ENCODE measurements at places on chromosomes 11 and 22. TPM values are rescaled to one million over a fixed set of nuclear protein-coding genes. Genes with fewer than 3 reads are reported as not detected.

GRCh38 chr11:113651023-113651422 is 55.1 kb downstream of the TMPRSS5 start:
- DNase-seq: no peak

- DNase-seq: no peak
Measured at GRCh38 chr11:119134389-119134978, 13.1 kb downstream of the HINFP start.

DNA sequence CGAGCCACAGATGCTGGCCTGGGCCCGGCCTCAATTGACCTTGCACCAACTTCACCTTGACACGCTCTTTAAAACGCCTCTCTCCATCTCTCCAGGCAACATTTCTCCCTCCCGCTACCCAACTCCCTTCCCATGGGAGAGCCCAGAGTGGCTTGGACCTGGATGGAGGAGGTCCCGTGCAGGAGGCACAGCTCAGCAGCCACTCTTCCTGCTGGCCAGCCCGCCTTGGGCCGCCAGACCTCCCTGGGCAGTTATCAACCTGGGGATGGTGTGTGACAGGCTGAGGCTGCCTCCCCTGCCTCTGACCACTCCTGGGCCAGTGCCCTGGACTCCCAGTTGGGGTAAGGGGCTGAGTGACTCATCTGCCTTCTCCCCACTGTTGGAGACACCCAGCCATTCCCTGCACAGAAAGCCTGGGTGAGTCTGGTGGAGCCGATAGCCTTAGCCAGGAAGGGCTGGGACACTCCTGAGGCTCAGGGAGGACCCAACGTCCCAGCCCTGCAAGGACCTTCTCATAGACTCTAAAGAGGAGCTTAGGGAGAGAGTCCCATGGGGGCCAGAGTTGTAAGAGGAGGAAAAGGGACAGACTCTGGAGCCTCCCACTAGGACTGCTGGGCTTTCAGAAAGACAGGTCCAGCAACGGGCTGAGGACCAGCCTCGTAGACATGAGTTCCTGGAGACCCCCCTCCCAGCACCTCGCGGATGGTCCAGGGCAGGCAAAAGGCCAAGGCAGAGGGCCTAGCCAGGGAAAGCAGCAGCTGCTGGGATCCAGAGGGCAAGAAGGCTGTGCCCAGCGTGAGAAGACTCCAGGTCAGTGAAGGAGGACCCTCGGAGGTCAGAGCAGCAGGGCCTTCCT is 131.7 kb downstream of the CEP164 start:
- DNase-seq: no peak

- DNase-seq: no peak
Measured at GRCh38 chr11:118106789-118107335, 20.1 kb upstream of the SMIM35 start.

GRCh38 chr11:6630632-6631291 is 11.5 kb upstream of the TPP1 start:
- no peak for DNase-seq

DNA sequence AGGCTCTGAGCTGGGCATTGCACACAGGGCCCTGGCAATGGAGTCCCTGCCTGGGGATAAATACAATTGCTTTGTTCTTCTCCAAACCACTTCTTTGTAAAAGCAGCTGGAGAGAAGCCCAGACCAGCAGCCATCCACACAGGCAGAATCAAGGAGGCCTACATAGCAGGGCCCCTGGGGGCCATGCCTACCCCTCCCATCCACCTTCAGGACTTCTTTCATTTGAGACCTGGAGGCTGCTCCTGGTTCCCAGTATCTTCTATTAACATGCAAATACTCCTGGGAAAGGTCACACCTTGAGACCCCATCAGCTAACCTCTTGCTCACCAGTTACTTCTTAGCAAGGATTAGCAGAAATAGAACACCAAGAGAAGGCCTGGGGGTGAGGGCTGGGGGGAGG is 511.1 kb downstream of the SOX6 start:
- no peak for DNase-seq

OR51E2 gene
- not detected for total RNA-seq

CCDC81 gene
- total RNA-seq: 0.81 TPM

OOSP3 gene
- not detected for total RNA-seq

OOSP2 gene
- not detected for total RNA-seq

- DNase-seq: no peak
Measured at GRCh38 chr22:43926349-43926710, 2.7 kb downstream of the PNPLA3 start.

DNA sequence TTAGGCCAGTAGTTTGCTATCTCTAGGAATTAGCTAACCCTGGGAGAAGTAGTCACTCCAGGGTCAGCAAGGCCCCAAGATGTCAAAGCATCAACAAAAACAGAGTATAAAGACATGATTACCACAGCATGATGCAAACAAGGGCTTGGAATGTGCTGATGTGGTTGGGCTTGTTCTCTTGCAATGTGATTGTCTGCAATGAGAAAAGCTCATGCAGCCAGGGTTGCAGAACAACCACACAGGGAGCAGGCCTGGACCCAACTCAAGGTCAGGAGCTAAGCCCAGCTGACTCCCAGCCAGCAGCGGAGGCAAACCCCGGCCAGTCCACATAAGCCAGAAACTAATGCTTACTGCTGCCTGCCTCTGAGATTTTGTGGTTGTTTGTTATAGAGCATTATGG is 132.4 kb upstream of the ZC3H12C start:
- DNase-seq: peak; percentile 61

- no peak for DNase-seq
Measured at GRCh38 chr11:75768909-75769771, 562 bp downstream of the DGAT2 start.

OR51B2 gene
- total RNA-seq: not detected

DNA sequence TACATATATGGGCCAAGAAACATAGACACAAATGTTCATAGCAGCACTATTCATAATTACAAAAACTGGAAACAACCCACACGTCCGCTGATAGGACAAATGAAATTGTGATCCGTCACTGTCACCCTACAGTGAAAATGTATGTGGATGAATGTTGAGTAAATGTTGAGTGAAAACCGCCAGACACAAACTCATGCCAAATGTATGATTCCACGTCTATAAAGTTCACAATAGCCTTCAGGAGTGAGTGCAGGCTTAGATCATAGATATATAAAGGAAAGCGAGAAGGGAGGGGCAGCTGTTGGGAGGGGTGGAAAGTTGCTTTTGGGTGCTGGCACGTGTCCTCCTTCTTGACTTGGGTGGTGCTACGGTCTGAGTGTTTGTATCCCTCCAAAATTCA is 33.6 kb downstream of the DBX1 start:
- no peak for DNase-seq

GRCh38 chr11:121521145-121522042 is 68.6 kb upstream of the SORL1-AS1 start:
- DNase-seq: no peak

DNA sequence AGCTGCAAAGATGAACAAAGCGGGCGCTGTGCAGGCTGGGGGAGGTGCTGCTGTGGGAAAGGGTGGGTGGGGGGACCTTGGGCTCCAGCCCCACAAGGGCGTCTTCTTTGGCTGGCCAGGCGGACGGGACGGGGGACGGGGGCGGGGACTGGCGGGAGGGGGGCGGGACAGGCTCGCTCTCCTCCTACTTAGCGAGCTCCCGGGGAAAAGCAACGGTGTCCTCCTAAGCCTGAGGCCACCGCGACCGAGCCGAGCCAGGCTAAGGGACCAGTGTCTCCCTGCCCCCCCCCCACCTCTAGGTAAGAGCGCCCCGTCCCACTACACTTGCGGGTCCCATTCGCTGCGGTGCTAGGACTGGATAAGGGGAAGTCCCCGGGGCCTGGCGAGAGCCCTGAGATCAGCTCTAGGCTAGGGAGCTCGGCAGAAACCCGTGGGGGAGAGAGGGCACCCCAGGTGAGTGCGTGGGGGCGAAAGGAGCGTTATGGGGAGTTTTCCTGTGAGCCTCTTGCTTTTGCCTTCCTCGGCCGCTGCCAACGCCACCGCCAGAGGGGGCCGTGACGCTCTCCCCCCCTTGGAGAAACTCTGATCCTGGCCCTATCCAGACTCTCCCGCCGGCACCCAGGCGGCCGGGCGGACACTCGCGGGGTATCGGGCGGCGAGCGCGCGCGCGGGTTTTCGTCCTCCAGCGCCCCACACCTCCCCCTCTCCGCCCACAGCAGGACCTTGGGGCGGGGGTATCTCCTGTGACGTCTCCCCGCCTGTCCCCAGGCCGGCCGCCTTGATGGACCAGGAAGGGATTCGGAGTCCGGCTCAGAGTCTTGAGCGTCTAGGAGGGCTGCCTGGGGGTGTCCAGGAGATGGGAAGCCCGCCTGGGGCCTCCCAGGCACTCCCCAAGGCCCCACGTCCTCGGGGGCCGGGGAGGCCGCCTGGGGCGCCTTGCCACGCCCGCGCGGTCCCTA is at the start of gene PHLDB1:
PHLDB1 (plus strand) TSS at position 215 of the 959 bp plus-strand sequence. CDS start 6,222 bp downstream, outside the sequence.
- peak; percentile 79 for DNase-seq

GRCh38 chr22:40250608-40251007 is 72.9 kb downstream of the TNRC6B start:
- DNase-seq: no peak

NPTXR gene
- 32.3 TPM for total RNA-seq

- no peak for DNase-seq
Measured at GRCh38 chr11:45093761-45094455, 52.5 kb upstream of the PRDM11 start.

GRCh38 chr11:108796551-108796950 is 131.7 kb downstream of the DDX10 start:
- DNase-seq: no peak

- DNase-seq: no peak
Measured at GRCh38 chr22:21927174-21927823, 25.3 kb downstream of the PPM1F start.

- DNase-seq: no peak
Measured at GRCh38 chr11:637593-638521, 788 bp downstream of the DRD4 start.

DNA sequence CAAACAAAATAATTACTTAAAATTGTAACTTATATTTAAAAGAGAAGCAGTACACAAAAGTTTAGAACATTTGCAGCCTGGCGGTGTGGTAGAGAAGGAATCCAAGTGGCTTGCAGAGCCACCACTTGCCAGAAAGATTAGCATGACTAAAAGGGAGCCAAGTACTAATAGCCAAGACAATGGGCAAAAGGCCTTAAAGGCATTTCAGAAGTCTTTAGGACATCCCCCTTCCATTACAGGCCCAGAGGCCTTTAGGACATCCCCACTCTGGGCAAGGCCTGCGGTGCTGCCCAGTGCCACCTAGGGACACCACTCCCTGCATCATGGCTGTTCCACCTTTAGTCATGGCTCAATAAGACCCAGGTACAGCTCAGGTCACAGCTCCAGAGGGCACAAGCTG is 32.4 kb downstream of the TMEM225 start:
- DNase-seq: no peak

CHRM1 gene
- total RNA-seq: not detected

HMOX1 gene
- 2.4 TPM for total RNA-seq

OR8J3 gene
- total RNA-seq: not detected

- no peak for DNase-seq
Measured at GRCh38 chr22:41368543-41369423, 13.0 kb upstream of the TEF start.

DNA sequence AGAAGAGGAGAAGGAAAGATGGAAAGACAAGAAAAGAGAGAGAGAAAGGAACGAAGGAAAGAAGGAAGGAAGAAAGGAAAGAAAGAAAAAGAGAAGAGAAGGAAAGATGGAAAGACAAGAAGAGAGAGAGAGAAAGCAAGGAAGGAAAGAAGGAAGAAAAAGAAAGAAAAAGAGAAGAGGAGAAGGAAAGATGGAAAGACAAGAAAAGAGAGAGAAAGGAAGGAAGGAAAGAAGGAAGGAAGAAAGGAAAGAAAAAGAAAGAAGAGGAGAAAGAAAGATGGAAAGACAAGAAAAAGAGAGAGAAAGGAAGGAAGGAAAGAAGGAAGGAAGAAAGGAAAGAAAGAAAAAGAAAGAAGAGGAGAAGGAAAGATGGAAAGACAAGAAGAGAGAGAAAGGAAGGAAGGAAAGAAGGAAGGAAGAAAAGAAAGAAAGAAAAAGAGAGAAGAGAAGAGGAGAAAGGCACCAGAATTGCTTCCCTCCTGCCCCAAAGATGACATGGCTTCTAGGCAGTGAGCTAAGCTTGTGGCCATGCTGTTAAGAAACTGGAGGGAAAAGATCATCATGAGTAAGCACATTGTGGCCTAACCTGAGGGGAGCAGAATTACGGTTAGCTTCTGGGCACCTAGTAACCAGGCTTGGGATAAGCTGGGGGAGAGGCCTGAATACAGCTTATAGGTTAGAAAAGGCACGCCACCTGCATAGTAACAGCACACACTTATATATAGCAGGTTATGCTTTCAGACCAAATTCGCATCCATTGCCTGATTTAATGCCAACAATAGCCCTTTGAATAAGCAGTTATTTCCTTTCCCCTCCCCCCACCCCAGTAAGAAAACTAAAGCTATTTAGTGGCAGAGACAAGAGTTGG is 2.3 kb upstream of the ST3GAL4 start:
- no peak for DNase-seq

DNA sequence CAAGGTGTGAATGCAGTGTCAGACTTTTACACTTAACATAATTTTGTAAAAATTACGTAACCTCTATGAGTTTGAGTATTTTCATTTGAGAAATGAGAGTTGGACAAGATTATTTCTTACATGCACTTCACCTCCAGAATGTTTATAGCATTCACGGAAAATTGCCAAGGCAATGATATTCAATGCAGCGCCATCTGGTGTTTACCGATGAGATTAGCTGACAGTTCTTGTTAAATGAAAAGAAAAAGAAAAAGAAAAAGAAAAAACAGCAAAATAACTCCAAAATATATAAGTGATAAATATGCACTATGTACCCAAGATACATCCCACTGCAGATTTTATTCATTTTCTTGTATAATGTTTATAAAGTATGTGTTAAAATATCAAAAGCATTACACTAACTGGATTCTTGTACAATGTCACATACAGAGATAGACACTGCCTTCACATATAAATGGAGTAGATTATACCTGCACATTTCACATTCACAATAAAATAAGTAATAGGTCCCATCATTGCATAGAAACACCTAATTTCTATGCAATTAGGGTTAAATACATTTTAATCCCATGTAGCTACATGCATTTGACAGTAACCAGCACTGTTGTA is 976.3 kb upstream of the FAT3 start:
- DNase-seq: peak; percentile 9

SLC22A6 gene
- total RNA-seq: not detected

DNA sequence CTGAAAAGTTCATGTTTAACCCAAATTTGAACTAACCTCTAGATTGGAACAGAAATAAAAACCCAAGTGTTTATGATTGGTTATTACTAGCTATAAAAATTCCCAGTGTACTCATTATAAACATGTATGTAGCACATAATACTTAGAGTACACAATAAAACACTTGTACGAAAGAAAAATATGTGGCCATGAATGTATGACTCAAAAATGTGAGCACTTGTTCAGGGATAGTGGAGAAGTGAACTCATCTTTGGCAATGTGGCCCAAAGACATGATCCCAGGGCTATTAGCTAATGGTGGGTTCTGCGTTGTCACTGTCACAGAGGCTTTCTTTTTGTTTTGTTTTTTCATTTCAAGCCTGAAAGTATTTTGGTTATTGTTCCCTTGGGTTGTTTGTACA is 72.0 kb downstream of the PPFIBP2 start:
- DNase-seq: no peak
